Peyer's patch (tissue), 4 donors: ENCODE measurements at places on chromosomes 7 and 10. TPM values are rescaled to one million over a fixed set of nuclear protein-coding genes. Genes with fewer than 3 reads are reported as not detected.
A peak's percentile ranks its signal among the peaks of the same experiment; 100 is the strongest.

The ZNF467 gene
- total RNA-seq, result 4.7 TPM

The GGCT gene
- total RNA-seq, result 24.8 TPM

The MINDY4 gene
- 9.1 TPM for total RNA-seq

The NKX6-2 gene
- not detected for total RNA-seq

The CHAT gene
- 2.1 TPM for total RNA-seq

The CYTH3 gene
- total RNA-seq, result 51.3 TPM

The FAM25C gene
- not detected for total RNA-seq

The NUTM2E gene
- total RNA-seq, result not detected

The FAM237B gene
- total RNA-seq, result not detected

DNA sequence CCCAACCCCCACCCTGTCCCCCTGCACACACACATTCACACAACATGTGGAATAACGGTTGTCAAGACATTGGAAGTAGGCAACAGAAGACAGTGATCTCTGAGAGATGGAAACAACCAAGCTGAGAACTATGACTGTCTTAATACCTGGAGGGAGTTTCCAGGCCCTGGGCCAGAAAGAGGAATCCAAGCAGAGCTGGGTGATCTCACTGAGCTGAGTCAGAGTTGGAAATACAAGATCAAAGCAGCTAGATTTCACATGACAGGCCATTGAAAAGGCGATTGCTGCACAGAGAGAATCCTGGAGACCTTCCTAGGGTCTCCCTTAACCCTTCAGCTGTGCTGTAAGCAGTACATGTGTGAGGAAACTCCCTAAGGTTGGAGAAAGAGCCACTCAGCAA lies 165.8 kb upstream of the PRSS1 start:
- H3K36me3 ChIP-seq, result no peaks in the 10 kb centered on the region
- no peaks in the 10 kb centered on the region for H3K27me3 ChIP-seq
- H3K4me3 ChIP-seq, result no peak overlapping the region
- H3K27ac ChIP-seq, result no peak overlapping the region

DNA sequence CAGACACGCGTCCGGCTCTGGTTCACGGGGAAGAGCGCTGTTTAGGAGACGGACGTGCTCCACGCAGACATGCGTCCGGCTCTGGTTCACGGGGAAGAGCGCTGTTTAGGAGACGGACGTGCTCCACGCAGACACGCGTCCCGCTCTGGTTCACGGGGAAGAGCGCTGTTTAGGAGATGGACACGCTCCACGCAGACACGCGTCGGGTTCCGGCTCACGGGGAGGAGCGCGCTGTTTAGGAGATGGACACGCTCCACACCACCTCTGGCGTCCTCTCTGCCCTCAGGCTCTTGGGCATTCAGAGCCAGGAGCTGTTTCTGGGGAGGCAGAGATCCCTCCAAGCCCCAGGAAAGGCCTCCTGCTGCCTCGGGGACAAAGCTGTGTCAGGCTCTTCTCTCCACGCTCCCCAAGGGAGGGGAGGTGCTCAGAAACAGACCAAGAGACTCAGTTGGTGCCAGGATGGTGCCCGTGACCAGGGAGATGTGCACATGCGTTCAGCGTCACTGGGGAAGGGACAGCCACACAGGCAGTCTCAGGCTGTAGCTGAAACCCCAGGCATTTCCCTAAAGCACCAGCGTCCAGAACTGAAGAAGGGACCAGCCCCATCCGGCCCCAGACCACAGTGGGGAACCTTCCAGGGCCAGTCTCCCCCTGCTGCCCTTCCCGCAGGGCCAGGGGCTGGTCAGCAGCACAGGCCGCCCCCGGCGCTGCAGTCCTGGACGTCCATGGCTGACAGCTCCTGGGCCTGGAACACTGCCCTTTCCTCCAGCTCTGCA lies 175.6 kb downstream of the ELFN1 start:
- no peak for DNase-seq
- no peaks in the 10 kb centered on the region for H3K27me3 ChIP-seq
- H3K4me3 ChIP-seq, result no peak overlapping the region
- no peaks in the 10 kb centered on the region for H3K4me1 ChIP-seq
- no peak overlapping the region for H3K27ac ChIP-seq

GRCh38 chr7:66871076-66871475 lies 49.9 kb upstream of the TMEM248 start:
- H3K36me3 ChIP-seq, result no peaks in the 10 kb centered on the region
- no peak for DNase-seq
- H3K27ac ChIP-seq, result no peak overlapping the region
- no peaks in the 10 kb centered on the region for H3K27me3 ChIP-seq
- H3K4me1 ChIP-seq, result no peaks in the 10 kb centered on the region

GRCh38 chr7:94042381-94042780 lies 38.2 kb upstream of the BET1 start:
- no peak overlapping the region for H3K27ac ChIP-seq
- no peak overlapping the region for H3K4me3 ChIP-seq
- DNase-seq, result no peak

DNA sequence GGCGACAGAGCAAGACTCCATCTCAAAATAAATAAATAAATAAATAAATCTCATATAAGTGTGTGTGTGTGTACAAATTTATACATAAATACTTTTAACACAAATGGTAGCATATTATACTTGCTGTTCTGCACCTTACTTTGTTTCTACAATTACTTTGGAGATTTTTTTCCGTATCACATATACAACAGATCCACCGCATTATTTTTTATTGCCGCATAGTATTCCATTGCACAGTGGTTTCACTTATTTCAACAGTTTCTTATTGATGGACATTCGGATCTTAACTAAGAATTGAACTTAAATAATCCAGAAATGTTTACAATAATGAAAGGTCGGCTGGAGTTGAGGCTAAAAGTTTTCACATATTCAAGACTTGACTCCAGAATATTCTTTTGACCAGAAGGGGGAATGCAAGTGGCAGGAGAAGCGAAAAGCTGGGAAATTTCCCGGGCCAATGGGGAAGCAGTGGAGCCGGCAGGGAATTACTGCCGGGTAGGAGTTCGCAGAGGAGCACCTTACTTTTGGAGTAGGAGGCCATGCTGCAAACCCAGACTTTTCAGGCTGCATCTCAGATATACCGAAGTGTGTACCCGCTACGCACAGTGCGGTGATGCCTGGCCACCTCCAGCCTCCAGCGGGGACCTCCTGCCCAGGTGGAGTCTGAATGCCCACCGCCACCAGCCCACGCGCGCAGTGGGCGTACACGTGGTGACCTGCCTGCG lies 415 bp upstream of the CNNM1 start:
- no peak for DNase-seq
- H3K36me3 ChIP-seq, result no peaks in the 10 kb centered on the region
- H3K4me3 ChIP-seq, result peak overlapping the region; percentile 67
- no peak overlapping the region for H3K27ac ChIP-seq
- H3K4me1 ChIP-seq, result no peaks in the 10 kb centered on the region

GRCh38 chr10:84511709-84512285 lies 183.4 kb downstream of the CCSER2 start:
- no peak overlapping the region for H3K4me3 ChIP-seq
- no peaks in the 10 kb centered on the region for H3K36me3 ChIP-seq
- no peak overlapping the region for H3K27ac ChIP-seq
- no peak for DNase-seq
- no peaks in the 10 kb centered on the region for H3K27me3 ChIP-seq
- H3K4me1 ChIP-seq, result no peaks in the 10 kb centered on the region

DNA sequence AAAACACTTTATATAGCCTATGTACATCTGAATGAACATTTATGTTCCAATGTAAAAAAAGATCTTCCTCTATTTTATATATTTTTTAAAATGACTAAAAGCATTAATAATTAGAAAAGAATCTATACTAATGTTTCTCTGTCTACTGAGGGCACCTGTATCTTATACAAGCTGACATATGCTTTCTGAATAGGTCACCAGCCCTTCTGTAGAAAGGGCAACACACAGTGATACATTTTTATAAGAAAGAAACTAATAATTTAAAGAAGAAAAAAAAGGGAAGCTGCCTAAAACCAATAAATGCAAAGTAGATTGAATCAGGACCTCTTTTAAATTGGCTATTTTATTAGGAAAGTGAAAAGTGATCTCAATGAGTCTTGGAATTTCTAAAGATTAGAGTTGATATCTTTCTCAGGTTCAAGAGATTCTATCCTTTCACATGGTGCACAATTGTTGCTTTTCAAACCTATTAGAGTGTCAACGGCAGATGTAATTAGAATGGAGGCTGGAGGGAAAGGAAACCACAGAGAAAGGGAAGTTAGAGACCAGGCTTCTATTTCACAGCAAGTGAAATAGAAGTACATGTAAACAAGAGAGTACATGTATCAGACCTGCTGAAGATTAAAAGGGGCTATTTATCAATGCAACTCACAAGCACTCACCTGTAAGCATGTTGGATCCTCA lies 6.3 kb downstream of the MTPN start:
- H3K27me3 ChIP-seq, result no peaks in the 10 kb centered on the region
- H3K27ac ChIP-seq, result no peak overlapping the region
- H3K4me1 ChIP-seq, result no peaks in the 10 kb centered on the region
- DNase-seq, result no peak
- no peak overlapping the region for H3K4me3 ChIP-seq

GRCh38 chr10:55272886-55273285 lies 471.9 kb upstream of the PCDH15 start:
- H3K27me3 ChIP-seq, result no peaks in the 10 kb centered on the region
- H3K27ac ChIP-seq, result no peak overlapping the region
- no peaks in the 10 kb centered on the region for H3K36me3 ChIP-seq
- H3K4me3 ChIP-seq, result no peak overlapping the region

GRCh38 chr10:48769706-48770435 lies 85.2 kb downstream of the WDFY4 start:
- H3K4me1 ChIP-seq, result no peaks in the 10 kb centered on the region
- no peak overlapping the region for H3K4me3 ChIP-seq
- H3K36me3 ChIP-seq, result no peaks in the 10 kb centered on the region
- no peak for DNase-seq

DNA sequence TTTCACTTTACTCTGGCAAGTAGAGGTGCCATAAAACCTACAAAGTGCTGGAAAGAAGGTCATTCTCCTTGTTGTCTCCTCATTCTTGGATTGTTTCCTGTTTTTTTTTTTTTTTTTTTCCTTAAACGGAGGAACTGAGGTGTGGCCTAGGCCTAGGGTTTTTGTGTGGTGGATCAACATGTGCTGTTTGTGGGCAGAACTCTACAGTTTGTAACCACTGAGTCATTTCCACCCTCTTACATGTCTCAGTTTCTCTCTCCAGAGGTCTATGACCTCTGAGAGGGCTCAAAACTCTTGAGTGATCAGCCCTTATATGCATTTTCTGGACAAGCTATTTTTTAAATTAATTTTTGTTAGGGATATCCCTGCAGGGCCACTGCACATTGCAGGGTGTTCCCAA lies 296.0 kb downstream of the PPP1R3A start:
- no peaks in the 10 kb centered on the region for H3K36me3 ChIP-seq
- H3K4me1 ChIP-seq, result no peaks in the 10 kb centered on the region
- no peak for DNase-seq
- no peak overlapping the region for H3K27ac ChIP-seq
- no peak overlapping the region for H3K4me3 ChIP-seq

- H3K4me1 ChIP-seq, result no peaks in the 10 kb centered on the region
- H3K27me3 ChIP-seq, result no peaks in the 10 kb centered on the region
Measured at GRCh38 chr10:129541748-129542487, 74.9 kb downstream of the MGMT start.

DNA sequence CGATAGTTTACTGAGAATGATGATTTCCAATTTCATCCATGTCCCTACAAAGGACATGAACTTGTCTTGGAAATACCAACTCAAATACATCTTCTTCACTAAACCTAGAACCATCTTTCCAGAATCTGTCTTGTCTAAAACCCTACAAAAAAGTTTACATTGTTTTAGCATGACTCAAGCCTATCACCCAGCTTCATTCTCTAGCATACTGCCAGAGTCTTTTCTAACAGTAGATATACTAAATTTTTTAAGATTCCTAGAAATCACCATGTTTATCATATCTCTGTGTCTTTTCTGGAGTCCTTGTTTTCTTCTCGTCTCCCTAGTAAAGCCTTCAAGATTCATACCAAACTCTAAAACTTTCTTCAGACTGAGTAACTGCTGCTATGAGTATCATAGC lies 129.7 kb downstream of the SEMA3E start:
- no peaks in the 10 kb centered on the region for H3K4me1 ChIP-seq
- no peak for DNase-seq
- H3K36me3 ChIP-seq, result no peaks in the 10 kb centered on the region

DNA sequence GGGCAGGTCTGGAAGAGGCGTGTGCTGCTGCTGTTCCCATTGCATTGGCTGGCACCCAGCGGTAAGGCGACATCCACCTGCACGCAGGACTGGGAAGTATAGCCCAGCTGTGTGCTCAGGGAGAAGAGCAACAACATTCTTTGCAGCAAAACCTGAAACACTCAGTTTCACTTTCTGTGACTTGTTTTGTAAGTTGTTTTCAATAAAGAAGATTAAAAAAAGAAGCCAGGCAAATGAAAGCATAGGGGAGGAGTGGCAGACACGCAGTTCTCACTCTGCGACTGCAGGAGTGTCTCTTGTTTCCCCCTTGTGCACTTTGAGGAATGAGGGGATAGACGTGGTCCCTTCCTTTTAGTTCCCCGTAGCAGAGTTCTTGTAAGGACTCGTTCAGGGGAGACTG lies 5.8 kb downstream of the FBH1 start:
- H3K27ac ChIP-seq, result no peak overlapping the region
- H3K27me3 ChIP-seq, result no peaks in the 10 kb centered on the region
- no peaks in the 10 kb centered on the region for H3K36me3 ChIP-seq
- no peak overlapping the region for H3K4me3 ChIP-seq
- no peaks in the 10 kb centered on the region for H3K4me1 ChIP-seq

- no peaks in the 10 kb centered on the region for H3K27me3 ChIP-seq
- no peak overlapping the region for H3K4me3 ChIP-seq
- DNase-seq, result no peak
- no peak overlapping the region for H3K27ac ChIP-seq
- no peaks in the 10 kb centered on the region for H3K36me3 ChIP-seq
Measured at GRCh38 chr7:21359163-21359562, 68.7 kb upstream of the SP4 start.

GRCh38 chr7:30175180-30175579 lies 40.4 kb downstream of the MTURN start:
- no peak overlapping the region for H3K27ac ChIP-seq
- H3K27me3 ChIP-seq, result no peaks in the 10 kb centered on the region
- H3K4me1 ChIP-seq, result no peaks in the 10 kb centered on the region
- no peak for DNase-seq

GRCh38 chr10:34727595-34728033 lies 87.5 kb downstream of the PARD3 start:
- no peaks in the 10 kb centered on the region for H3K36me3 ChIP-seq
- DNase-seq, result no peak
- H3K27me3 ChIP-seq, result no peaks in the 10 kb centered on the region
- H3K27ac ChIP-seq, result no peak overlapping the region

GRCh38 chr7:40680657-40681056 lies 545.9 kb downstream of the SUGCT start:
- H3K4me1 ChIP-seq, result no peaks in the 10 kb centered on the region
- DNase-seq, result no peak
- no peaks in the 10 kb centered on the region for H3K36me3 ChIP-seq
- no peak overlapping the region for H3K27ac ChIP-seq

- H3K36me3 ChIP-seq, result no peaks in the 10 kb centered on the region
- H3K27ac ChIP-seq, result no peak overlapping the region
- no peaks in the 10 kb centered on the region for H3K27me3 ChIP-seq
- H3K4me3 ChIP-seq, result no peak overlapping the region
Measured at GRCh38 chr7:105808703-105809590, 67.5 kb downstream of the ATXN7L1 start.

GRCh38 chr7:40530292-40530691 lies 395.5 kb downstream of the SUGCT start:
- H3K4me3 ChIP-seq, result no peak overlapping the region
- no peaks in the 10 kb centered on the region for H3K4me1 ChIP-seq
- no peaks in the 10 kb centered on the region for H3K27me3 ChIP-seq
- no peak overlapping the region for H3K27ac ChIP-seq
- no peaks in the 10 kb centered on the region for H3K36me3 ChIP-seq

- DNase-seq, result no peak
- no peaks in the 10 kb centered on the region for H3K36me3 ChIP-seq
- H3K4me3 ChIP-seq, result no peak overlapping the region
- no peaks in the 10 kb centered on the region for H3K4me1 ChIP-seq
- H3K27me3 ChIP-seq, result no peaks in the 10 kb centered on the region
- no peak overlapping the region for H3K27ac ChIP-seq
Measured at GRCh38 chr10:3324612-3325038, 152.0 kb upstream of the PITRM1 start.
